ENCODE measurements at places on chromosomes 2 and 18.

DNA sequence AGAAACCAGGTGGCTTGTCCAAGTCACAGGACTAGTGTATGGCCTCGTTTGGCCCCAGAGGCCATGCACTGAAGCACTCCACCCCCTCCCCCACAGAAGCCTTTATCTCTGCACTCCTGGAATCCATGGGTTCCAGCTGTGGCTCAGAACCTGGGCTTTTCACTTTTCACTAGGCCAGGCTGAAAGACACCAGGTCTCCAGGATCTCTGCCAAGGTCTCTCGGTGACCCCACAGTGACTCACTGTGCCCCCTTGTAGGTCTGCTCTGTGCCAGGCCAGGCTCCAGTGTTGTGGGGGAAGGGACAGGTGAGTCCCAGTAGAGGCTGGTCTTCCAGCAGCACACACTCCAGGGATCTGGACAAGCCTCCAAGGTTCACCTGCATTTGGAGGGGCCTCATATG lies 31.0 kb upstream of the GLI2 start:
- no peak for DNase-seq

DNA sequence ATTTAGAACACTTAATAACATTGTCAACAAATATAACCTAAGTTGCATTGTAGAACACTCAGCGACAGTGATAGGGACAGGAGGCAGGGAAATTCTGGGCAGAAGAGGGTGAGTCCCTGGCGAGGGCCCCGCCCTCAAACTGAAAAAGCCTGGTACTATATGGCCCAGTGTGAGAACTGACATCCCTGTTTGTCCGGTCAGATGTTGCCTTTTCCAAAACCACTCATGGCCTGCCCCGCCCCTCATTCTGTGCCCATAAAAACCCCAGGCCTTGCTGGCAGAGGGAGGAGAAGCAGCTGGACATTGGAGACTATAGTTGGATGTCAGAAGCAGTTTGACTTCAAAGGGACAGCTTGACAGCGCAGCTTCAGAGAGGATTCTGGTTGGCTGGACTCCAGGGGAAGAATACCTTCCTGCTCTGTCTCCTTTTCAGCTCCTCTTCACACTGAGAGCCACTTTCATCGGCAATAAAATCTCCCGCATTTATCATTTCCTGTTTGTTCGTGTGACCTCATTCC lies 47.0 kb downstream of the FAM117B start:
- DNase-seq, result no peak

DNA sequence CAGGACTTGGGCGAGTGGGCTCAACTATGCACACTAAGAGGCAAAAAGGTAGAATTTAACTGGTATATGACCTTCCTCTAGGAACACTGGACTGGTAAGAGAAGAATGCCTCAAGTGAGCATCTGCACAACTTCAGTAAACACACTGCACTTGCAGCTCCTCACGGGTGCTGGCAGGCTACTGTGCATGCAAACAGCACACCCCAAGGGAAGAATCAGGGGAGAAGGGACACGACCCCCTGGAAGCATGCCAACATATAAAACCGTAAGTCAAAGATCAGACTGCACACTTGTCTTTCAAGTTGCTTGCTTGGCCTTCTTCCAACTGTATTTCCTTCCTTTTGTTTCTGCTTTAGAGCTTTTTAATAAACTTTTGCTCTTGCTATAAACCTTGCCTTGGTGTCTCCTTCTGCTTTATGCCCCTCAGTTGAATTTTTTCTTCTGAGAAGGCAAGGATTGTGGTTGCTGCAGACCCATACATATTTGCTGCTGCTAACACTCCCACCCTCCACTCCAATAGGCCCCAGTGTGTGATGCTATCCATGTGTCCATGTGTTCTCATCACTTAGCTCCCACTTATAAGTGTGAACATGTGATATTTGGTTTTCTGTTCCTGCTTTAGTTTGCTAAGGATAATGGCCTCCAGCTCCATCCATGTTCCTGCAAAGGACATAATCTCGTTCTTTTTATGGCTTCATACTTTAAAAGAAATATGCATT lies 263.7 kb upstream of the SPOPL start:
- no peak for DNase-seq

- peak; percentile 100 for DNase-seq
These were observed 117.6 kb upstream of the FOSL2 start for GRCh38 chr2:28274911-28275685.
